ENCODE measurements at places on chromosomes 6 and 20.

DNA sequence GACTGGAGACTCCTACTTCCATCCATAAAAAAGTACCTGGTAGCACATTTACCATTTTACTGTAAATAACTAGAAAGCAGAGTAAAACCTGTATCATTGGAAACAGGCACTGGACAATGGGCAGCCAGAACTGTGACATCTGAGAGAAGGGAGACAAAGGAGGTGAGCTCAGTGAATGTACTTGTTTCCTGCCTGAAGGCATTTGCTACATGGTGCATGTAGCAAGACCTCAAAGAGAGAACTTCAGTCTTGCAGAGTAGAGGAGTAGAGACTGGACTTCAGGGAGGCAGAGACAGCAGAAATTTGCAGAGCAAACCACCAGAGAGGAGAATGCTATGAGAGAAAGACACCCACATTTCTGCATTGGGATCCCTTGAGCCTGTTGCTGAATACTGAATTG, 171.0 kb upstream of the CCN2 start:
- no peak for DNase-seq

- no peak for DNase-seq
Observed at GRCh38 chr6:15685619-15686018, 22.8 kb upstream of the DTNBP1 start.

- DNase-seq: no peak
Observed at GRCh38 chr6:158911746-158912480, 88.1 kb downstream of the RSPH3 start.

GRCh38 chr6:163651915-163652668, 237.6 kb downstream of the QKI start:
- no peak for DNase-seq

GRCh38 chr6:33599413-33599938, 19.4 kb upstream of the BAK1 start:
- DNase-seq: no peak

GRCh38 chr6:127917766-127918165, 16.9 kb upstream of the THEMIS start:
- no peak for DNase-seq

GRCh38 chr20:47272893-47273590, 83.5 kb downstream of the ZMYND8 start:
- peak; percentile 40 for DNase-seq

- no peak for DNase-seq
Observed at GRCh38 chr6:111959766-111960165, 86.5 kb upstream of the FYN start.

DNA sequence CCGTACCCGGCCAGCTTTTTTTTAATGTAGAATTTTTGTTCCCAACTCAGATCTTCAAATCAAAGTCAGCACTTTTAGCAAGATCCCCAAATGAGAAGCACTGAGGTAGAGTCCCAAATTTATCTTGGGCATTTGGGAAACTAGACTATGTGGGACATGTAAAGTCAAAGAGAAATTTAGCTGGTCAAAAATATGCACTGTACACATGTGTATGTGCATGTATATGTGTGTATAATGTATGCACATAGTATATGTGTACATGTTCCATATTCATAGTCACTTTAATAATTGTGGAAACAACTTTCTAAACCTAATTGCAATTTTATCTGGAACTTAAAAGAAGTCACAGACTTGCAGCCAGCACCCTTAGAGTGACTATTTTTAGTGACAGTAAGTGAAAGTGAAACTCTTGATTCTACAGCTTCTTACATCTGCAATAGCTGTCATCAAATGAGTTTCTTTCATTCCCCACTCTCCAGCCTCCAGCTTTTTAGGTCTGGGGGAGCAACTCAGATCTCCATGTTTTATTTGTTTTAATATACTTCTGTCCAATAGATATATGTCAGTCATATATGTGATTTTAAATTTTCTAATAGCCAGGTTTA, 53.6 kb downstream of the CDC40 start:
- DNase-seq: no peak

DNA sequence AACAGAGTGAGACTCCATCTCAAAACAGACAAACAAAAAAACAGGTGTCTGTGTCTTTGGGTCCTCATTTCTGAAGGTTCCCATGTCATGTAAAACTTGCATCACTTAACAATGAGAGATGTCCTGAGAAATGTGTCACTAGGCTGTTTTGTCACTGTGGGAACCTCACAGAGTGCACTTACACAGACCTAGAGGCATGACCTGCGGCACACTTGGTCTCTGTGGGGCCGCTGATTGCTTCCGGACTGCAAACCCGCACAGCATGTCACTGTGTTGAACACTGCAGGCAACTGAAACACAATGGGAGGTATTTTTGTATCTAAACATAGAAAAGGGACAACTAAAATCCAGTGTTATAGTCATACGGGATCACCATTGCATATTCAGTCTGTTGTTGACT, 42.3 kb upstream of the TMEM181 start:
- DNase-seq: peak; percentile 39

GRCh38 chr6:166612471-166612881, 14.6 kb downstream of the RPS6KA2 start:
- no peak for DNase-seq

DNA sequence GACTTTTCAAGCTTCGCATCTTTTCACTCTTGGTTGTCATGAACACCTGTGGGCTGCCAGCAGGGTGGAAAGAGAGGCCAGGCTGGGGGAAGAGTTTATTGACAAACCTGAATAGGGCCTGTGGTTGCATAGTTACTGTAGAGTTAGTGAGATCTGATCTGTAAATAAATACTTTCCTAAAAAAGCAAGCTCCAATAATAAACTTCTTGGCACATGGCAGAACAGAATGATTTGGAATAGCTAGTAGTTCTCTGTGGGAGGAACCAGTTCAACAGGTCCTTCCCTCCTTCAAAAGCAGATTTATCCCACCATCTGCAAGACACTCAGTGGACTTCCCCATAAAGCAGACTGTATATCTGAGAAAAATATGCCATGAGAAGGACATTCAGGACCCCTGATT, 445.0 kb downstream of the HACE1 start:
- DNase-seq: no peak

GRCh38 chr20:29876911-29877285, 1380.6 kb upstream of the DEFB115 start:
- DNase-seq: no peak

- no peak for DNase-seq
Observed at GRCh38 chr6:126076992-126077664, 90.8 kb downstream of the TRMT11 start.

GRCh38 chr6:10528158-10528981, 7.2 kb downstream of the GCNT2 start:
- DNase-seq: peak; percentile 35

Data from NCI-H1417 treated with DMSO at 0.1 percent for 48 hours (cell line).